ENCODE measurements at places on chromosomes 2 and 18.

- DNase-seq, result no peak
- H3K27me3 ChIP-seq, result no peaks in the 10 kb centered on the region
- no peaks in the 10 kb centered on the region for H3K36me3 ChIP-seq
- no peak overlapping the region for H3K4me3 ChIP-seq
- H3K27ac ChIP-seq, result no peak overlapping the region
Measured at GRCh38 chr2:154677401-154677800, 21.1 kb upstream of the KCNJ3 start.

DNA sequence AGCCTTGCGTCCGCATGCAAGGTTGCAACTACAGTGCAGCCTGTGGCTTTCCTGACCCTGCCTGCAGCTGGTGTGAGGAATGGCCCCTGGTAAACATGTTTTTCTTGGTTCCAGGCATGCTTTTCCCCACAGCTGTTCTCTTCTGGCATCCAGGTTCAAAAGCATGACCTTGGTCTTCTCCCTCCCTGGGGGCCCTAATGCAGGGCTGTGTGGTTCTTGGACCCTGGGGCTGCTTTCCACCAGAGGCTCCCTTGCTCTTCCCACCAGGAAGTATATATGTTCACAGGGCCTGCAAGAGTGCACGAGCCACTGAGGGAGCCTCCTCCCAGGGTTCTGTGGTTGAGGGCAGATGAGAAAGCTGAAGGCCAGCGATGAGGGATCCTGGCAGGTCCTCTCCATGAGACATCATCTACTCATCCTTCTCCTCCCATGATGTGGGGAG, 125.9 kb downstream of the BCL2L11 start:
- H3K4me3 ChIP-seq, result no peak overlapping the region
- H3K4me1 ChIP-seq, result no peaks in the 10 kb centered on the region
- DNase-seq, result no peak
- no peak overlapping the region for H3K27ac ChIP-seq
- no peaks in the 10 kb centered on the region for H3K27me3 ChIP-seq

DNA sequence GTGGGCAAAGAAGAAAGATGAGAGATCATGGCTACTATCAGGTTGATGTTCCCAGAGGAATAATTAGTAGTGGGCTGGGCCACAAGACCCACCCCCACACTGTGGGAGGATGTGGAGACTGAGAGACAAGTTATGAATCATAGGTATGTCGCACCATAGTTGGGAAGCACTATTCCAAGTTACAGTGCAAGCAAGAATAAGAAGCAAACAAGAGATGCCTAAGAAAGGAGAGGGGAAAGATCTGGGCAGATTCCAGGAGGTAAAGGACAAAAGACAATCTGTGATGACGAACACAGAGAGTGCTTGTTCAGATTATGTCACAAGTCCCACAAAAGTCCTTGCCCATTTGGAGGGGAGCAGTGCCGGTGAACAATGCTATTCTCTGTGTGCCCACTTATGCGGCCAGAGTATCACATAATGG, 56.6 kb downstream of the FAM228A start:
- H3K27ac ChIP-seq, result no peak overlapping the region
- no peaks in the 10 kb centered on the region for H3K4me1 ChIP-seq
- DNase-seq, result no peak
- H3K36me3 ChIP-seq, result no peaks in the 10 kb centered on the region

- no peak overlapping the region for H3K4me3 ChIP-seq
- H3K36me3 ChIP-seq, result peaks cover 63% of the 10 kb centered on the region
Measured at GRCh38 chr18:24130494-24130893, 8.4 kb upstream of the CABYR start.

DNA sequence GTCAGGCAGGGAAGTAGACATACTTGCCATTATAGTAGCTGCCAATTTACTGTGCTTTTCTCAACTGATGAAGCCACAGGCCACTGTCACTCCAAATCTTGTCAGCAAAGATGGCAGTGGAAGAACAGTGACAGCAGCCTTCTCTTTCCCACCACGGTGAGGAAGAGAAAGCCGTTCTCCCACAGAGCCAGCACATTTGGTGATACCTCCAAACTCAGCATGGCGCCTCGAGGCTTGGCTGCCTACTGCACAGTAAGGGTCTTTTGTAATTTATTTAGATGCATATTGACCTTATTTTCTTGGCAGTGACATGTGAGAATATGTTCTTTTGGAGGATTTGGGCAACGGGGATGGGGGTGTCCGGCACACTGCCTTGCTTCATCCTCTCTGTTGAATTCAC, 117.2 kb upstream of the CDH20 start:
- no peak for DNase-seq
- no peaks in the 10 kb centered on the region for H3K27me3 ChIP-seq
- no peaks in the 10 kb centered on the region for H3K36me3 ChIP-seq
- H3K4me1 ChIP-seq, result no peaks in the 10 kb centered on the region
- H3K27ac ChIP-seq, result no peak overlapping the region

- no peak for DNase-seq
- no peaks in the 10 kb centered on the region for H3K36me3 ChIP-seq
- no peaks in the 10 kb centered on the region for H3K4me1 ChIP-seq
- H3K4me3 ChIP-seq, result no peak overlapping the region
- no peak overlapping the region for H3K27ac ChIP-seq
Measured at GRCh38 chr2:34003795-34004194, 404.7 kb upstream of the FAM98A start.

- H3K4me3 ChIP-seq, result no peak overlapping the region
- H3K36me3 ChIP-seq, result no peaks in the 10 kb centered on the region
- H3K27ac ChIP-seq, result no peak overlapping the region
- DNase-seq, result no peak
- H3K27me3 ChIP-seq, result no peaks in the 10 kb centered on the region
Measured at GRCh38 chr2:139160836-139161235, 380.6 kb upstream of the NXPH2 start.

GRCh38 chr2:71862921-71863320, 284.7 kb downstream of the CYP26B1 start:
- H3K36me3 ChIP-seq, result no peaks in the 10 kb centered on the region
- H3K27ac ChIP-seq, result no peak overlapping the region
- H3K27me3 ChIP-seq, result no peaks in the 10 kb centered on the region

DNA sequence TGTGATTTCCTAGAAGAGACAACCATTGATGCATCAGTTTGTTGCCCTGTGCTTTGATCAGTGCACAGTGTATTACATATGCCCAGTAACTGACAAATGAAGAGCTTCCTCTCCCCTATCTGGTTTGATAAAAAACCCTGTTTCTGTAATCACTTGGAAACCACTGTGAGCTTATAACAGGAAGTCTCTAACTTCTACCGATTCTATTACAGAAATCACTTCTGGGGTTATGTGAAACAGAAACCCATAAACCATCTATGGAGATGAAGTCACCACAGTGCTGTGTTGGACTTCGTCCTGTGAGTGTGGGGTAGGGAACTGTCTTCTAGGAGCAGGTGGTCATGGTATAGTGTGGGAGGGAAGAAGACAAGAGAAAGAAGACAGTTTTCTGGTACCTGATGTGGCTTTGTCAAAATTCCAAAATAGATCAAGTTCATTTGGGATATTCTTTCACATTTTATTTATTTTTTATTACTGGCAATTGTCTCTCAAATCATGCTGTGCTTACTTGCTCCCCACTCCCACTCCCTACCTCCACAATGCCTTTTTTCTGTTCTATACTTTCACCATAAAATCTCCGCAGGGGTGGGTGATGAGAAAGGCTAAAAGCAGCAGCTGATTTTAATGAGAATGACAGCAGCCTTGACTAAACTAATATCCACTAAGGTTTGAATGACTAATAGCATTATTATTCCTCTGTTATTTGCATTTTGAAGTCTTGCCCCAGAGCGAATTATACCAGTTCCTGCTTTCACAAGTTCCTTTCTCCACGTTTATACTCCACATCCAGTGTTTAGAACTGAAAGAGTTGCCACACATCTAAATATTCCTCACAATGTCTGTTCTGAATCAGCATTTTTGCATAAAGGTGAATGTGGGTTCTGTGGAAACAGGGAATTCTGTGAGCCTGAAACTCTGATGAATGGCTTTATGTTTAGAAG, 41.7 kb upstream of the RND3 start:
- H3K4me3 ChIP-seq, result no peak overlapping the region
- no peak for DNase-seq
- H3K36me3 ChIP-seq, result no peaks in the 10 kb centered on the region

DNA sequence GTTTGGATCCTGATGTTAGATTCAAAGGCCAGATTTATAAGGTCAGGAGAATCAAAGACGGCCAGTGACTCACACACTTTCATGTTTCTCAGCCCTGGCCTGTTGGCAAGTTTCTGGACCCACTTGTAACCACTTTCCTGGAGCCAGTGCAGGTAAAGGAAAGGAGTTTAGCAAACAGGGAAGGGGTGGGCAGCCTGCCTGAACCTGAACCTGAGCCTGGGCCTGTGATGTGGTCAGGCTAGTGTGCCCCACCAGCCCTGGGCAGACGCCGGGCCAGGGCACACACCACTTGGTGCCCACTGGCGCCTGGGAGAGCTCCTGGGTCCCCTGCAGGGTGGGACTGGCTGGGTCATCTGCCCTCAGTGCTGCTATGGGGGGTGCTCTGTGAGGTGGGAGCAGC, 100.5 kb upstream of the SPRED2 start:
- H3K27me3 ChIP-seq, result no peaks in the 10 kb centered on the region
- H3K27ac ChIP-seq, result no peak overlapping the region
- no peaks in the 10 kb centered on the region for H3K36me3 ChIP-seq
- H3K4me1 ChIP-seq, result no peaks in the 10 kb centered on the region
- no peak overlapping the region for H3K4me3 ChIP-seq
- DNase-seq, result no peak

GRCh38 chr2:235277485-235277884, 216.4 kb upstream of the AGAP1 start:
- no peak overlapping the region for H3K27ac ChIP-seq
- H3K27me3 ChIP-seq, result no peaks in the 10 kb centered on the region
- H3K4me1 ChIP-seq, result no peaks in the 10 kb centered on the region
- DNase-seq, result no peak

DNA sequence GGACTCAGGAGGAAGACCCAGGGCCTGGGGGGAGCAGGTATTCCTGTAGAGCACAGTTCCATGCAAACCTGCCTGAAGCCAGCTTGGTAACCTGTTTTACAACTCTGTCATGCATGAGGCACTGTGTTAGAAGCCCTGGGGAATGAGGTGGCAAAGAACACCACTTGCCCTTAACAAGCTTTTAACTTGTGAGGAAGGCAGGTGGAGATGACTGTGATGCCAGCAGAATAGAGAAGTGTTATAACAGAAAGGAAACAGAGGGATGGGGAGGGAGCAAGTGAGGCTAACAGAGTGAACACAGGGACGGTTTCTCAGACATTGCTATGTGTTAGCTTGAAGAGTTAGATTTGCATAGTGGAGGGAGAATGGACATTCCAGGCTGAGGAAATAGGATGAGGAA, 11.5 kb upstream of the IL1A start:
- no peak overlapping the region for H3K27ac ChIP-seq
- no peak for DNase-seq
- no peaks in the 10 kb centered on the region for H3K4me1 ChIP-seq
- H3K27me3 ChIP-seq, result no peaks in the 10 kb centered on the region
- H3K4me3 ChIP-seq, result no peak overlapping the region

- no peaks in the 10 kb centered on the region for H3K27me3 ChIP-seq
- no peaks in the 10 kb centered on the region for H3K36me3 ChIP-seq
Measured at GRCh38 chr18:36636237-36636817, 192.5 kb downstream of the TPGS2 start.

GRCh38 chr18:39655341-39655740, 2089.7 kb upstream of the CELF4 start:
- H3K4me3 ChIP-seq, result no peak overlapping the region
- H3K27me3 ChIP-seq, result no peaks in the 10 kb centered on the region
- no peak for DNase-seq
- H3K4me1 ChIP-seq, result no peaks in the 10 kb centered on the region
- no peak overlapping the region for H3K27ac ChIP-seq

DNA sequence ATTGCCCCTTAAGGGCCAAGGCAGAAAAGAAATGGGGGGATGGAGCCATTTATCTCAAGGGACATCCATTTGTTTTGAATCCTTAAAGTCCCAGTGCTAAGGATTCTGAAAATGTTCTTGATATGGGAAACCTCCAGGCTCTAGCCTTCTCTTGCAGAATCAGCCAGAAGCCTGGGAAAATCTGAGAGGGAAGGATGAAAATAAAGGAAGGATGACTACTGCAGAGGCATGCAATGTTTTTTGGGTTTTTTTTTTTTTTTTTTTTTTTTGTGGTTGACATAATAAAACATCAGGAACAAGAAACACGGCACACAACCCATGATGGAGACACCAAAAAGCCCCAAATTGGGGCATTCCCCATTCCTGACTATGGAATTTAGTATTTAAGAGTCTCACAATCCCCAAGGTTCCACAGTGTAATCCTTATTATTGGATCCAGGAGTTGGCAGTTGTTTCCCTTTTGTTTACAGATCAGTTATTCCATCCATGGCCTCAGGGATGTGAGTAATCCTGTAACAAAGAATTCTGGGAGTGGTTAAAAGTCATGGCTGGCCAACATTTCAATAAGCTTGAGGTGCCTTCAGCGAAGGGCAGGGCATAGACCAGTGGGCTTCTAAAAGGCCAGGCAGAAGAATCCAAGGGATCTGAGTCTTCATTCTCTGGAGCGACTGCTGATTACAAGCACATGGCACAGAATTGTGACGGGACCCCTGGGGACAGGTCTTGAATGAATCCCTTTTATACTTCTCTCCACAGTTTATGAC, 337.5 kb downstream of the GULP1 start:
- H3K36me3 ChIP-seq, result no peaks in the 10 kb centered on the region
- H3K27ac ChIP-seq, result no peak overlapping the region
- no peaks in the 10 kb centered on the region for H3K27me3 ChIP-seq
- no peaks in the 10 kb centered on the region for H3K4me1 ChIP-seq
- no peak overlapping the region for H3K4me3 ChIP-seq

DNA sequence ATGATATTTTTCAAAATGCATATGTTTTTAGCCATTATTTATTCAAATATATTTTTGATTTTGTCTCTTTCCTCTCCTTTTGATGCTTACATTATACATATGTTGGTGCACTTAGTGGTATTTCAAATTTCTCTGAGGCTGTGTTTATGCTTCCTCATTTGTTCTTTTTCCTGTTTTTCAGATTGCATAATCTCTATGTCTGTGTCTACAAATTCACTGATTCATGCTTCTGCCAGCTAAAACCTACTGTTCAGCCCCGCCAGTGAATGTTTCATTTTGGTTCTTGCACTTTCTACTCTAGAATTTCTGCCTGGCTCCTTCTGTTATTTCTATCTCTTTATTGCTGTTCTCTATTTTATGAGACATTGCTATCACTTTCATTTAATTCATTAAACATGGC, 951.7 kb upstream of the CNTNAP5 start:
- DNase-seq, result no peak
- H3K27ac ChIP-seq, result no peak overlapping the region
- H3K27me3 ChIP-seq, result no peaks in the 10 kb centered on the region
- H3K4me3 ChIP-seq, result no peak overlapping the region

GRCh38 chr18:43248610-43249249, 28.6 kb downstream of the SYT4 start:
- H3K36me3 ChIP-seq, result no peaks in the 10 kb centered on the region
- no peaks in the 10 kb centered on the region for H3K27me3 ChIP-seq
- no peak for DNase-seq
- H3K4me3 ChIP-seq, result no peak overlapping the region

- no peaks in the 10 kb centered on the region for H3K4me1 ChIP-seq
- peaks cover 7% of the 10 kb centered on the region for H3K36me3 ChIP-seq
- no peak overlapping the region for H3K4me3 ChIP-seq
- H3K27ac ChIP-seq, result no peak overlapping the region
- no peaks in the 10 kb centered on the region for H3K27me3 ChIP-seq
- no peak for DNase-seq
Measured at GRCh38 chr2:39015424-39015823, 105.4 kb downstream of the SOS1 start.
